Naive B cell (primary cell): ENCODE measurements at places on chromosomes 7 and 10.

DNA sequence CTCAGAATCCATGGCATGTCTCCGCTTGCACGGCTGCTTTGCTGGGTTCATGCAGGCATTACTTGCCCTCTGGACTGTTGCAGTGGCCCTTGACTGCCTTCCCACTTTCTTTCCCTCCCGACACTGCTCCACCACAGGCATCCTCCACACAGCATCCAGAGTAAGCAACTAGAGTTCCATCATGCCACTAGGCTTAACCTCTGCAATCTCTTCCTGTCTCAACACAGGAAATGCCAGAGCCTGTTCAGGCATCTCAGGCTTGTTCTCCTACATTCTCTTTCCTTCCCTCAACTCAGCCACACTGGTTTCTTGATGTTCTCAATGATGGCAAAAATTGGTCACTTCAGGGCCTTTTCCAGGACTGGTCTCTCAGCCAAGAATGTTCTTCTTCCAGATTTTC lies 284.5 kb upstream of the KLF6 start:
- H3K27ac ChIP-seq, result no peak overlapping the region
- H3K27me3 ChIP-seq, result no peaks in the 10 kb centered on the region
- H3K36me3 ChIP-seq, result no peaks in the 10 kb centered on the region

DNA sequence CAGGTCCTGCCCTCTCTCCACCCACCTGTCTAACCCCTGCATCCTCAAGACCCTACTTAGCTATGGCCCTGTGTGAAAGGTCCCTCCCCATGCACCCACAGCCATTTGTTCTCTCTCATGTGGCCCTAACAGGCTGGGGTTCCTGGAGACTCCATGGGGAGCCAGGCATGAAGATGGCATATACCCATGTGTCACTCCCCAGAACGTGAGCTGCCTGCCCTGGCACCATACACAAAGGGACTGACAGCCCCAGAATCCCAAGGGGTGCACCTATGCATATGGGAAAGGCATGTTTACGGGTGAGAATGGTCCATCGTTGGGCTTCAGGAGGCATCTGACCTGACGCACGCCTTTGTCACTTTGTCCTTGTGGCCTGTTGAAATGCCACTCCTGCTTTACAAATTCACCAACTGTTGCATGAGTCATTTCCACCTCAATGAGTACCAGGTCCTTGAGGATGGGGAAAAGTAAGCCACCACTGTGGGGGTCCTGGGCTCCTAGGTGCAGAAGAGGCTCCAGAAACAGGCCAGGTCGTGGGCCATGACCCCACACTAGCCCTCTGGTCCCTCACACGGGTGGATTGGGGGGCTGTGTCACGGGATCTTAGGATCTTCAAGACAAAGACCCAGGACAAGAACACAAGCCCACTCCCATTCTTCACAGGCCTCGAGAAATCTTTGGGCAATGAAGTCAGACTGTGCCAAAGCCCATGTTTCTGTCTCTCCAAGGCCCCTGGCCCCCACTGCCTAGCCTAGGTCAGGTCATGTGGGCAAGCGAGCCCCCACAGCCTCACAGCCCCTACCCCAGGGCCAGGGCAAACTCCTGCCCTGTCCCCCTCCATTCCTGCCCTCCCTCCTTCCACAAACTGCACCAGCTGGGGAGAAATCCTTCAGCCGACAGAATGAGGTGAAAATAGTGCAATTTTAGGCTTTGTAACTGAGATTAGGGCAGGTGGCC lies 8.6 kb downstream of the GPRIN2 start:
- no peaks in the 10 kb centered on the region for H3K4me1 ChIP-seq
- H3K4me3 ChIP-seq, result no peak overlapping the region
- H3K27me3 ChIP-seq, result peaks cover 3% of the 10 kb centered on the region
- no peaks in the 10 kb centered on the region for H3K36me3 ChIP-seq

GRCh38 chr10:108787932-108788331 lies 1135.4 kb downstream of the XPNPEP1 start:
- H3K27ac ChIP-seq, result no peak overlapping the region
- DNase-seq, result no peak
- no peaks in the 10 kb centered on the region for H3K4me1 ChIP-seq
- no peak overlapping the region for H3K4me3 ChIP-seq
- no peaks in the 10 kb centered on the region for H3K27me3 ChIP-seq

GRCh38 chr7:24843821-24844434 lies 86.7 kb upstream of the GSDME start:
- no peak for DNase-seq
- H3K4me3 ChIP-seq, result peak overlapping the region; percentile 8
- peaks cover 51% of the 10 kb centered on the region for H3K4me1 ChIP-seq
- H3K36me3 ChIP-seq, result no peaks in the 10 kb centered on the region
- no peaks in the 10 kb centered on the region for H3K27me3 ChIP-seq
- H3K27ac ChIP-seq, result peak overlapping the region; percentile 50

- H3K27ac ChIP-seq, result no peak overlapping the region
- H3K36me3 ChIP-seq, result no peaks in the 10 kb centered on the region
- peaks cover 11% of the 10 kb centered on the region for H3K4me1 ChIP-seq
- no peak overlapping the region for H3K4me3 ChIP-seq
- H3K27me3 ChIP-seq, result peaks cover 81% of the 10 kb centered on the region
Measured at GRCh38 chr7:156612930-156613329, 27.6 kb upstream of the RNF32 start.

- no peaks in the 10 kb centered on the region for H3K36me3 ChIP-seq
- no peak overlapping the region for H3K4me3 ChIP-seq
- H3K4me1 ChIP-seq, result peaks cover 13% of the 10 kb centered on the region
- H3K27me3 ChIP-seq, result no peaks in the 10 kb centered on the region
Measured at GRCh38 chr7:25653384-25653783, 425.1 kb upstream of the NPVF start.

DNA sequence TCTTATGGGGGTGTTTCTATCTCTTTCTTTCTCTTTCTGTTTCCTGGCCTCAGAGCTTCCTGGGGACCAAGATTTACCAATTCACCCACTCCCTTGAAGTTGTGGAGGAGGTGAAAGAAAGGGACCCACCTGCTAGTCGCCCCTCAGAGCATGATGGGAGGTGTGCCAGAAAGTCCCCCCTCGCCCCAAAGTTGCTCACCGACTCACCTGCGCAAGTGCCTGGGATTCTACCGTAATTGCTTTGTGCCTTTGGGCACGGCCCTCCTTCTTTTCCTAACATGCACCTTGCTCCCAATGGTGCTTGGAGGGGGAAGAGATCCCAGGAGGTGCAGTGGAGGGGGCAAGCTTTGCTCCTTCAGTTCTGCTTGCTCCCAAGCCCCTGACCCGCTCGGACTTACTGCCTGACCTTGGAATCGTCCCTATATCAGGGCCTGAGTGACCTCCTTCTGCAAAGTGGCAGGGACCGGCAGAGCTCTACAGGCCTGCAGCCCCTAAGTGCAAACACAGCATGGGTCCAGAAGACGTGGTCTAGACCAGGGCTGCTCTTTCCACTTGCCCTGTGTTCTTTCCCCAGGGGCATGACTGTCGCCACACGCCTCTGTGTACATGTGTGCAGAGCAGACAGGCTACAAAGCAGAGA lies 12.2 kb downstream of the AQP1 start:
- H3K4me3 ChIP-seq, result no peak overlapping the region
- H3K27me3 ChIP-seq, result no peaks in the 10 kb centered on the region
- no peaks in the 10 kb centered on the region for H3K4me1 ChIP-seq
- H3K27ac ChIP-seq, result no peak overlapping the region

- no peak overlapping the region for H3K27ac ChIP-seq
- H3K4me1 ChIP-seq, result peaks cover 6% of the 10 kb centered on the region
- H3K36me3 ChIP-seq, result no peaks in the 10 kb centered on the region
- no peak overlapping the region for H3K4me3 ChIP-seq
- peaks cover 20% of the 10 kb centered on the region for H3K27me3 ChIP-seq
Measured at GRCh38 chr10:43354330-43354635, 17.2 kb upstream of the FXYD4 start.

GRCh38 chr7:18638594-18639452 lies 143.3 kb downstream of the HDAC9 start:
- no peaks in the 10 kb centered on the region for H3K27me3 ChIP-seq
- no peak overlapping the region for H3K4me3 ChIP-seq
- DNase-seq, result no peak
- H3K36me3 ChIP-seq, result no peaks in the 10 kb centered on the region
- peak overlapping the region; percentile 49 for H3K27ac ChIP-seq

- H3K27me3 ChIP-seq, result peaks cover 10% of the 10 kb centered on the region
- H3K4me1 ChIP-seq, result peaks cover 4% of the 10 kb centered on the region
- no peaks in the 10 kb centered on the region for H3K36me3 ChIP-seq
- peak; percentile 29 for DNase-seq
Measured at GRCh38 chr7:136405931-136406777, 429.0 kb upstream of the MTPN start.
